ENCODE measurements at places on chromosomes 3 and 15.

GRCh38 chr3:66093981-66094380 lies 55.3 kb upstream of the MAGI1 start:
- no peak for DNase-seq

- no peak for DNase-seq
These were observed 19.4 kb downstream of the SHOX2 start for GRCh38 chr3:158086776-158087175.

DNA sequence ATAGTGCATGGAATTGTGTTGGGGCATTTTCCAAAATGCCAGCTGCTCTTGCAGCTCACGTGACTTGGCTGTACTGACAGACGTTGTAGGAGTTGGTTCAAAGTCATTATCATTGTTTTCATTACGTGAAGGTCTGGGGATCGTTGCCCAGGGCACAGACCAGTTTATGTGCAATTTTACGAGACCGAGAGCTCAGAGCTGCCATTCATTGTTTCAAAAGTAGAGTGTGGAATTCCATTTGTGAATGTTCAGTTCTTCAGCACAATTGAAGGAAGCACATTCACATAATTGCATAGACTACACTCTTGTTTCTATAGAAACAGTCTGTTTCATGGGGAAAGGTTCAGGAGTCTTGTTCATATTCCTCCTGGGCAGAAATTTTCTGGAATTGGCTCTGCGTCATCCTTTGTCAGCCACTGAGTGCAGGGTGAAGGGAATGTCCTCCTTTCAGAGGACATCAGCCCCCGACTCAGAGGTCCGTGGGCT lies 54.5 kb downstream of the GABRG3 start:
- DNase-seq, result no peak

GRCh38 chr3:42662813-42663535 lies 9.5 kb downstream of the ZBTB47 start:
- no peak for DNase-seq

- DNase-seq, result no peak
These were observed 24.7 kb upstream of the DUSP7 start for GRCh38 chr3:52080830-52081719.

- DNase-seq, result no peak
These were observed 50.5 kb downstream of the SRGAP3 start for GRCh38 chr3:9198899-9199335.

DNA sequence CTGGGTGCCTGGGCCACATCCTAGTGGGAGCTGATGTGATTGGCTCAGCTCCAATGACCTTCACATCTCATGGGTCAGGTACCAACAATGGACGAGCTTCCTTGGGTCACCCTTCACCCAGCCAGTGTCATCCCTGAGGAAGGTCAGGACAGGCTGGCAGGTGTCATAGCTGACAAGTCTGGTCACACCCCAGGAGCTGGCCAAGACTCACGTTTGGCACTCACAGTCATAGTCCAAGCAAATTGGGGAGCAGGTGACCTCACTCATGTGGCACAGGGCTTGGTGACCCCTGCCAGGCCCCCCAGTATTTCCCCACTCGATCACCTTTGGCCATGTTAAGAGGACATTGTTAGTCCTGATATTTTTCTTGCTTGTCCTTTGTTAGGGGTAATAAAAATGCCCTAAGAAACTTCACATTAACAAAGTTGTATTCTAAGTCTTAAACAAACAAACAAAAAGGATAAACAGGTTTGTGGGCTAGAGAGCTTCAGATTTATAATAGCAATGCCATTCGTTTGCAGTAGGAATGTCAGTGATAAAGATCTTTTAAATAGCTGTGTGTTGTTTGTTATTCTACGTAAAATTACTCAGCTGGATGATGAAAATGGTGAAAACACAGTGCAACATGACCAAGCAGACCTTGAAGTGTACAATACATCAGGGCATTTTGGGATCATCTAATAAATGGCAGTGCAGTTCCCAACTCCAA lies 79.5 kb upstream of the POMGNT2 start:
- DNase-seq, result no peak
